Vagina (tissue), 2 donors: ENCODE measurements at places on chromosomes 6 and 20.

DNA sequence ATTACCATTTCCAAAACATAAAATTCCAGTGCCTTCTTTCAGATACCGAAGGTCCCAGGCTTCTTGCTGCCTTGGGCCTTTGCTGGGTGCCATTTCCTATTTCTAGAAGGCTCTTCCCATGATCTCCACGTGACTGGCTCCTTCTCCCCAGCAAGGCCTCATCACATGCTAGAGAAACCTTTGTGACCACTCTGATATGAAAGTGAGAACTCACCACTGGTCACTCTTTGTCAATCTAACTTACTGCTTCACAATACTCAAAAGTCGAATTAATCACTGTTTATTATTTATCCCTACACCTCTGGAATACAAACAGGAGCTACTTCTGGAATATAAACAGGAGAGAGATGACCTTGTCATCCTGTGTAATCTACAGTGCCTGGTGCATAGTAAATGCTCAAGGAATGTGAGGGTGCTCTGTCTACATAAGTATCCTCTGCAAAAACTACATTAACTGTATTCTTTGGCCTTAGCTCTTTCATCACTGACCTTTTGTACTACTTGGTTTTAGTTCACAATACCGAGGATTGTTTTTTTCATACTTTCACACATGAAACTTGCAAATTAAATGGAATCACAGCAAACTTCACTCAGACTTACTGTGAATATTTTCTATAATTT lies 1.6 kb downstream of the STX7 start:
- no peak for DNase-seq

- DNase-seq, result peak; percentile 80
These were observed 100.3 kb downstream of the TMEM242 start for GRCh38 chr6:157223021-157223430.

DNA sequence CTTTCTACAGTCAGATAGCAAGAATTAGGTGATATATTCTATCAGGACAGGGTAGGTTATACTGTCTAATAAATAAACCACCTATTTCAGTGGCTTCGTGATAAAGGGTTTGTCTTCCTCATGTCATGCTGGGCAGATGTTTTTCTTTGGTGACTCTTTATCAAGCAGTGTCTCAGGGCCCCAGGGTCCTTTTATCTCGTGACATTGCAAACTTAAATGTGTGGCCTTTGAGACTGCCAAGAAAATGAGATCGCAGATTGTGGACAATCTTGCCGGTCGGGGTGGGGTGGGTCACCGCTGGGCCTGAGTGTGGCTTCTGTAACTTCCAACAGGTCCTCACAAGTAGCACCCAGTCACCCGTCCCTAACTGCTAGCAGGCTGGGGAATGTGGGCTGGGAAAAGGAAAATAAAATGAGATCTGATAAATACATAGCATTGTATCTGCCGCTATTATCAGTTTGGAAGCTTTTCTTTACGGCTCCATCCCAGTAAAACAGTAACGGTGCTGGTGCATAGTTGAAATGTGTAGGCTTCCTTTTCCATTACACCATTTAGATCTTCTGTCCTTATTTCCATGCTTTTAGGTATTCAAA lies 50.5 kb upstream of the BMP6 start:
- DNase-seq, result no peak

DNA sequence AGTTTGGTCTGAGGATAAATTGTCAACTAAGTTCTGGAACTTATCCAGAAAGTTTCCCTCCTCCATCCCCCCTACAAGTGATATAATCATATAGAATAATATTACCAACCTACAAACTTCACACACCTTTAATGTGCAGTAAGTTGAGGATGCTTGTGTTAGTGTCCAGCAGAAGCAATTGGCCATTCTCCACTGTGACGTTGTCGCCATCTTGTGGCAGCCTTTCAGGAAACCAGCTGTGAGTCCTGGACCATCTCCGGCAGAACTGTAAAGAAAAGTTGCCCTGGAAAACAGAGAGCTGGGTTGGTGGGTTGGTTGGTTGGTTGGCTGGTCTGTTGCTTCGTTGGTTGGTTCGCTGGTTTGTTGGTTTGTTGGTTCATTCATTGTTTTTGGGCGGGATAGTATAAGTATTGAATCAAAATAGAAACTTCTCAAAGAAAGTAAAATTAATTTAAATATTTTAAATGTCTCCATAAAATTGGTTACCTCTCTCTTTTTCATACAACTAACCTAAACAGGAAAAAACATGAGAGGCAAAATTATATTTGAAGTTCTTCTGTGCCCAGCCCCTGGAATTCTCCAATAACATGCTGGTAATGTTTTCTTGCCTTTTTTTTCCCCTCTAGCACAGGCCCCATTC lies 127.5 kb downstream of the PKHD1 start:
- no peak for DNase-seq

- no peak for DNase-seq
These were observed 48.6 kb downstream of the KDM1B start for GRCh38 chr6:18203786-18204185.

DNA sequence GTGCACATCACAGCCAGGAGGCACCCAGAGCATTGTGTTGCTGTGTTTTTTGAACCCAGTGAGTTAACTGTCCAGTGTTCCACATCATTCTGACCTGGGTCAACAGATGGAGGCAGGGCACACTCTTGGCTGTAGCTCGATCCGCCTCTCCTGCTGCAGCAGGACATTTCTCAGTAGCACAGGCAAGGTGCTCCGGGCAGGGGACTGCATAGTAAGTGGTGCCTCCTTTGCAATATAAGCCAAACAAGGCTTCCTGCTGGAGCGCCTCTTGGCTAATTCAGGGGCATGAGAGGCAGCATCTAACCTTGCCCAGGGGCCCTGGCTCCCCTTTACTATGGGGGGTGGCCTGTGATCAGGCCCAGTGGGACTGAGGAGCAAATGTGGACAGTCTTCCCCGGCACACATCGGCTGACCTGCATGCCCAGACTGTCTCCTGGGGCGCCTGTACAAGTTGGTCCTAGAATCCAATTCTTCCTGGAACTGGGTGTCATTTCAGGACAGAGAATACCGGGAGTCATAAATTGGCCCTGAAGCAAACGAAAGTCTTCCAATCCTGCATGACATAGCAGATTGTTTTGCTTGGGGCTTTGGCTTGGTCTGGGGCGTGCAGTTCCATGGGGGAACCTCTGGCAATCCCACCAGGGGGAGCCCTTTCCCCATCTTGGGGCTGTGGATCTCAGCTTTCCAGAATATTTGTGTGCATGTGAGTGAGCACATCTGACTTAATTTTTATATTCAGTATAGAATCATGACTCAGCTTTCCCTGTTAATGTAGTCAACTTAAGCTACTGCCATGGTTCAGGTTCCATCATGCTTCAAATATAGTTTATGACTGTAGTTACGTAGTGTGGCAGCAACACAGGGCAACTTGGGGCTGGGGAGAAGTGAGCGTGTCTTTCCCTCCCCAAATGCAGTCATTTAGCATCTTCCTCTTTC lies 56.0 kb upstream of the DDR1 start:
- DNase-seq, result no peak

- DNase-seq, result no peak
These were observed 11.2 kb downstream of the KIZ start for GRCh38 chr20:21137078-21137477.

GRCh38 chr6:169832247-169832948 lies 81.0 kb downstream of the ERMARD start:
- no peak for DNase-seq

- no peak for DNase-seq
These were observed 75.6 kb downstream of the INSM1 start for GRCh38 chr20:20443504-20443903.

GRCh38 chr6:104014163-104014959 lies 845.4 kb downstream of the HACE1 start:
- no peak for DNase-seq

- no peak for DNase-seq
These were observed 19.7 kb upstream of the SCRT2 start for GRCh38 chr20:695165-695866.
